ENCODE measurements at places on chromosomes 5 and 9.

- DNase-seq = no peak
Measured at GRCh38 chr5:14783691-14784090, 87.9 kb downstream of the ANKH start.

- DNase-seq = no peak
Measured at GRCh38 chr9:108217431-108218349, 638.1 kb downstream of the ACTL7B start.

DNA sequence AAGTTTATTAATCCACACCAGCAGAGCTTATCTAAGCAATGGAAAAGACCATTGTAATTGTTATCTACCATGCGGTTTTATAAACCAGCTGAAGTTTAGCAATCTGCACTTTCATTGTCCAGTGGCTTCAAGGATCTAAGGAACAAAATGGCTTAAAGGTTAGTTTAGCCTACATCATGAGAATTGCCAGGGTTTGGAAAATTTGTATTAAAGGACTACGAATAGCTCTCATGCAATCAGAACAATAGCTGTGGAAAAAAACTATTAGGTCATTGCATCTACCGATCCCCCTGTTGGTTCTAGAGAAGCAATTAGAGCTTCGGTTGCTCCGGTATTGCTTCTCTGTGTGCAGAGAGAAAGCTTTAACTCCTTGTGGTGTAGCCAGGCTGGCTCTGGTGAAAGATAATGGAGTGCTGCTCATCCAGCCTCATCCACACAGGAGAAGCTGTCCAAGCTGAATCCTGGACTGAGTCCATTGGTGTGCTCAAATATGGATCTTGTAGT, 86.3 kb upstream of the SLC12A2 start:
- no peak for DNase-seq

DNA sequence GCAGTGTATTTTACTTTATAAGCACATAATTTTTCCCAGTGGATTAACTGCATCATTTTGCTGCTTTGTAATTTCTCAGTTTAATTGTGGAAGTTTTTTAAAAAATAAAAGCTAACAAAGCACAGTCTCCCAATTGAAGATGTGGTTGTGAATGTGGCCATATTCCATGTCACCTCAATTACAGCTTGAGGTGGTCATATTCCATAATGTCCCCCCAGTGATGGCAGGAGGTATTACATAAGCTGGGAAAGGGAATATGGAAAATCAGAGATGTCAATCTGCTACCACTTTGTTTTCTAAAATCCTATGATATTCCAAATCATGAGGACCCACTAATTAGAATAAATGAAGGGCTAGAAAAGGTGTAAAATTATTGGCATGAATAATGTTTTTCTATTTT, 1672.0 kb upstream of the CDH9 start:
- no peak for DNase-seq

GRCh38 chr9:92657296-92658094, 12.4 kb downstream of the IPPK start:
- no peak for DNase-seq

GRCh38 chr9:72983056-72983455, 30.2 kb upstream of the ALDH1A1 start:
- DNase-seq = no peak

DNA sequence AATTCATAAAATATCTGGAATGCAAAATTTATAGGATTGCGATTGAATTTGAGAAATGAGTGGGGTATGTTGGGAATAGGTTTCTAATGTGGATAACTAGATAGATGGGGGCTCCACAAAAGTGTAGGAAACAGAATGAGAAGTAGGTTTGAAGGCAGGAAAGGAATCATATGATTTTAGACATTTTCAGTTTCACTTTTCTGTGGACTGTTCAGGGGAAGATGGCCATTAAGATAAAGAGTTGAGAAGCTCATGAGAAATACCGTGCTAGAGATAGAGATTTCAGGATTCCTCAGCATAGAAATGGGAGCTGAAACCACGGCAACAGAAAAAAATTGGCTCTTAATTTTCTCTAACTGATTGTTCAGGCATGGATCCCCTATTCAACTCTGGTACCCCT, 163.4 kb upstream of the CD180 start:
- DNase-seq = no peak

- no peak for DNase-seq
Measured at GRCh38 chr9:16337322-16338029, 533.0 kb downstream of the BNC2 start.

DNA sequence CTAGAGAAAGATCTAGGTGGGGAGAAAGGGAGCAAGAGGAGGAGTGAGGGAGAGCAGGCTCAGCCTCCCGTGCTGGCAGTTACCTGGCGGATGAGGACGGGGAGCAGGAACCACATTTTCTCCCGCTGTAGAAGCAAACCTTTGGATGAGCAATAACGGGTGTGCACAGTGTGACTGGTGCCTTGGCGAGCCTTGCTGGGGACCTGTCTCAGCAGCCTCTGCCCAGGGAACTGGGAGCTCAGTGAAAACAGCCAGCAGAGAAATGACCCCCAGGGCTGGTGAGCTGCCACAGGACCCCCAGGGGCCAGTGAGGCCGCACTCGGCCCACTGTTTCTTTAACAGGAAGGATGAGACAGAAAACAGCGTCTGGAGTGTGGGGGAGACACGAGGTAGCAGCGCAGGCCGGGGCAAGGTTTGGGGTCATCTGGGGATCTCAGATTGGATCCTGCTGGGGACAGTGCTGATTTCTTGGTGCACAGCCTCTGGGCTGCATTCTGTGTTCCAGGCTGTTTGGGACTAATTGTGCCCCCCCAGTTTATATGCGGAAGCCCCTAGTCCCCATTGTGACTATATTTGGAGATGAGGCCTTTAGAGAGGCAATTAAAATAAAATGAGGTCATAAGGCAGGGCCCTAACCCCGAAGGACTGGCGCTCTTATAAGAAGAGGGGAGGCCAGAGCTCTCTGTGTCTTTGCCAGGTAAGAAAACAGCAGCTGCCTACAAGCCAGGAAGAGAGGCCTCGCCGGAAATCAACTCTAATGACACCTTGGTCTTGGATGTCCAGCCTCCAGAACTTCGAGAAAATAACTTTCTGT, 118.8 kb upstream of the PHYKPL start:
- DNase-seq = no peak

DNA sequence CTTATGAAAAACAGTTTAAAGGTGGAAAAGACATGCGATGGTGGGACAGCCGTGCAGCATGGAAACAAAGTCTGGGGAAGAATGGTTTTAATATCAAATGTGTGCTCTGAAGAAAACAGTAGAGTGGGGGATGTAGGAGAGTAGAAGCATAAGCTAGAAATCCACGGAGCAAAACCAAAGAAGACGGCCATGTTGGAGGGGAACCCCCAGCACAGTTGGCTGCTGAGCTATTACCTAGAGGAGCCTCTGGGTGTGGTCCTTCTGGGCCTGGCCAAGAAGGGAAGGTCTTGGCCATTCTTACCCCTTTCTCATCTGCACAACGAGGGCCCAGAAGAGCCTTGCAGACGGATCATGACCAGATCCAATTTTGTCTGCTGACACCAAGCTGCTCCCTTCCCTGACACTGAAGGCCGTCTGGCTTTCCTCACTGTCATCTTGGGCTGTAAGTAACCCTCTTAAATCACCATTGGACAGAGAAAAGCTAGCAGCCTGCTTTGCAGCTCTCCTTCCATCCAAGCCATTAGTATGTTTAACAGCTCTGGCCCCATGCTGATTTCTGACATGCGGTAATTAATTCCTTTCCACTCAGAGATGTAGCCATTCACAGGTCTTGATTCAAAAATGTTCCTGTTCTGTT, 189.5 kb downstream of the SEC61B start:
- no peak for DNase-seq

DNA sequence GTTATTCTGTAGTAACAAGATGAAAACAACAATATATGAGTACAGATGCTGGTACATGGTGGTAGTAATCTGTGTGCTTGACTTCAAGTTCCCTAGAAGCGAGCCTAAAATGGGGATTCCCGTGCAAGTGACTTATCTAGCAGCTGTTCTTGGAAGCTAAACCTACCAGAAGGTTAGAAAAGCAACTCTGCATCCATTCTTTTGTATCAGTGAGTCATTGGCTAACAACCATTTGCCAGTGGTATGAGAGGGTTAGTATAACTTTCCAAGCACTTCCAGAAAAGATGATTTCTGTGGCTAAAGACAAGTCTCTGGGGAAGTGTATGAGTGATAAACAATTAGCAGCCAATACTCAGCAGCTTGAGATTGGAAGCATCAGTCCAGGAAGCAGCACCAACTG, 787.7 kb upstream of the CDH6 start:
- no peak for DNase-seq

DNA sequence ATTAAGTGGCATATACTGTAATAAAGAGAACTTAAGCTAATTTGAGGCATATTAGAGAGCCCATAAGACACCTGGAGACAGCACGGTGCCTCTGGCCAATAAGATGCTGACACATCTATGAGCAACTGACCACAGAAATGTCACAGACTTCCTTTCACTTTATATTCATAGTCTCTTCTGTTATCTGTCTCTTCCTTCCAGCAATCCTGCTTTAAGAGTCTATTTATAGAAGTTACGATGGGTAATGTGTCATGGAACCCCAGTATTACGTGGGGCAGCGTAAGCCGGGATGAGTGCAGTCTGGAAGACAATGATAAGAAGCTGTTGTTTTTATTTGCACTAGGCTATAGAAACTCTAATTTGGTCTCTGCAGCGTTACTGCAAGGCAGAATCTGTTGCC, 136.8 kb downstream of the CFAP90 start:
- DNase-seq = no peak
